ENCODE measurements at places on chromosomes 3 and 15.

DNA sequence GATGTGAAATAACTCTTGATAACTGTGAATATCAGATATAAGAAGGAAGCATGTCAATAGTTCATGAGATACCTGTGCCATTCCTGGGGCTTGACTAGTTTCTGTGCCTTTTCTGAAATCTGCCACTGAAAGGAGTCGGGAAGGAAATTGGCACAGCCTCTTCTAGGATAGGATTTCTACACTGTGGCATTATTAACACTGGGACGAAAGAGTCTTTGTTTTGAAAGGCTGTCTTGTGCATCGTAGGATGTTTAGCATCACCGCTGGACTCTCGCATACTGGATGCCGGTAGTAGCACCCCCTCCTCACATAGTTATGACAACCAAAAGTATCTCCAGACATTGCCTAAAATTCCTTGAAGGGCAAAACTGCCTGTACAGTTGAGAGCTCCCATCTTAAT lies 77.9 kb upstream of the SAMMSON start:
- no peak for DNase-seq

DNA sequence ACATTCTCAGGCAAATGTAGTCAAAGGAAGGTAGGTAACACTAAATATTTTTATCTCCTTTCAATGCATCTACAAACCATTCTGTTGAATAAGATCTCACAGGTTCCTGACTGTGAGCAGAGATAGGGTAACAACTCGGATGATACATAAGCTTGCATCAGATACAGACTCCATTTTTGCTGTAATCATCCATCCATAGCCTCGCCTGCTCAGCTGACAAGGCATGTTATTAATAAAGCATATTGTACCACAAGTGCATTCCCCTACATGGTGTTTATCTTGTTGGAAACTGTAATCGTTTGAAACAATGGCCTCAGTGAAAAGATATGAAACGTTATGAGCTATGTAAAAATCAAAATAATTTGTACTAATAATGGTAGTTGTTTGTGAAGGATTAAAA lies 35.4 kb upstream of the TCF12 start:
- DNase-seq, result no peak

GRCh38 chr3:23748398-23749110 lies 57.2 kb upstream of the UBE2E1 start:
- no peak for DNase-seq

GRCh38 chr3:140521751-140522445 lies 156.0 kb upstream of the TRIM42 start:
- DNase-seq, result no peak

DNA sequence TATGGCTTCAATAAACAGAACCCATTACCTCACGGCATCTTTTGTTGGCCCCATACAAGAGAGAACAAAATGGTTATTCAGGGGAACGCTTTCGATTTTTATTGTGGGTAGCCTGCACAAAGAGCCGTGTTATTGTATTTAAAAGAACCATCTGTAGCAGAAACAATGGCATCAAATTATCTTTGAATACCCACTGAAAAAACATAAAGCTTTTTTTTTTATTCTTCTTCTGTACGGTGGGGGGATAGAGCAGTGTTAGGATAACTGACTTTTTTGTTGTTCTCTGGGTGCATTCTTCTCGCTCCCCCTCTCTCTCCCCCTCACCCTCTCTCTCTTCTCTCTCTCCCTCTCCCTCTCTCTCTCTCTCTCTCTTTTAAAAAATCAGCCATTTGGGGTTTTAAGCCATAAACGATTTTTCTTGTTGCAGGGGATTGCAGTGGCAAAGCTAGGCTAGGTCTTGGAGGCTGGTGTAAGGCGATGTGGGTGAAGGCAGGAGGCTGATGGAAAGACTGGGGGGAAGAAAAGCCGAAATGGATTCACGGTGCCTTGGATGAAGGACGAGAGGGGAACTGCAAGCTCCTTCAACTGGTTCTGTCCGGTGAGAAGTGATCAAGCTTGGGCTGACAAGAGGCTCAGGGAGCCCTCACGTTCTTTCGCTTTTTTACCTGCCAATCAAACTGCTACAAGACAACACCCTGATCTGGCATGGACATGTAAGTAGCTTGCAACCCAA lies 12.4 kb upstream of the SOX2 start:
- no peak for DNase-seq

- no peak for DNase-seq
These were observed 153.2 kb downstream of the MYRIP start for GRCh38 chr3:39962581-39962980.

DNA sequence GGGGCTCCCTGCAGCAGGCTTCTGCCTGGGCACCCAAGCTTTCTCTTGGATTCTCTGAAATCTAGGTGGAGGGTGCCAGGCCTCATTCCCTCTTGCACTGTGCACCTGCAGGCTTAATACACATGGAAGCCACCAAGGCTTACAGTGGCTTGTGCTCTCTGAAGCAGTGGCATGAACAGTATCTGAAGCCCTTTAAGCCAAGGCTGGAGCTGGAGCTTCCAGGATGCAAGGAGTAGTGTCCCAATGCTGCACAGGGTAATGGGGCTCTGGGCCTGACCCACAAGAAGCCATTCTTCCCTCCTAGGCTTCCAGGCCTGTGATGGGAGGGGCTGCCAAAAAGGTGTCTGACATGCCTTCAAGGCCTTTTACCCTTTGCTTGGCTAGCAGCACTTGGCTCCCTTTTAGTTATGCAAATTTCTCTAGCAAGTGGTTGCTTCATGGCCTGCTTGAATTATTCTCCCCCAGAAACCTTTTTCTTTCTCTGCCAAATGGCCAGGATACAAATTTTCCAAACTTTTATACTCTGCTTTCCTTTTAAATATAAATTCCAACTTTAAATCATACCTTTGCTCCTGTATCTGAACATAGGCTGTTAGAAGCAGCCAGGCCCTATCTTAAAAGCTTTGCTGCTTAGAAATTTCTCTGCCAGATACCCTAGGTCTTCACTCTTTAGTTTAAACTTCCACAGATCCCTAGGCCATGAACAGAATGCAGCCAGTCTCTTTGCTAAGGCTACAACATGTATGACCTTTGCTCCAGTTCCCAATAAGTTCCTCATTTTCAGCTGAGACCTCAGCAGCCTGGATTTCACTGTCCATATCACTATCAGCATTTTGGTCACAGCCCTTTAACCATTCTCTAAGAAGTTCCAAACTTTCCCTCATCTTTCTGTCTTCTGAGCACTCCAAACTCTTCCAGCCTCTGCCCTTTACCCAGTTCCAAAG lies 201.1 kb upstream of the LRRFIP2 start:
- no peak for DNase-seq

DNA sequence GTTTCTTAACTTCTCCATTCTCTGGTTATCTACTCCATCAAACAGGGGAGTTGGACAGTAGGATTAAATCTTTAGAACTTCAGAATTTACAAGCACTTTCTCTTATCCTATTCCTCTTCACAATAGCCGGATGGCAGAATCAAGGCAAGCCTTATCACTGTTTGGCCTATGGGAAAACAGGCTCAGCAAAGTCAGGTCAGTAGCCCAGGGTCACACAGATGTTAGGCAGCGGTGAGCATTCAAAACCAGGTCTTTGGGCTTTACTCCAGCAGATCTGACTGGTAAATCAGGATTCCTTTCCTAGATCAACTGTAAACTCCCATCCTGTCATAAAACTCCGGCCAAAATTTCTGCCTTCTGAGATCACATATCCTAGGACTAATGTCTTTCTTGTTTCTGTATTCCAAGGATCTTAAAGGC lies 258.4 kb downstream of the OPA1 start:
- DNase-seq, result no peak

GRCh38 chr3:188496390-188496789 lies 342.4 kb downstream of the LPP start:
- no peak for DNase-seq

DNA sequence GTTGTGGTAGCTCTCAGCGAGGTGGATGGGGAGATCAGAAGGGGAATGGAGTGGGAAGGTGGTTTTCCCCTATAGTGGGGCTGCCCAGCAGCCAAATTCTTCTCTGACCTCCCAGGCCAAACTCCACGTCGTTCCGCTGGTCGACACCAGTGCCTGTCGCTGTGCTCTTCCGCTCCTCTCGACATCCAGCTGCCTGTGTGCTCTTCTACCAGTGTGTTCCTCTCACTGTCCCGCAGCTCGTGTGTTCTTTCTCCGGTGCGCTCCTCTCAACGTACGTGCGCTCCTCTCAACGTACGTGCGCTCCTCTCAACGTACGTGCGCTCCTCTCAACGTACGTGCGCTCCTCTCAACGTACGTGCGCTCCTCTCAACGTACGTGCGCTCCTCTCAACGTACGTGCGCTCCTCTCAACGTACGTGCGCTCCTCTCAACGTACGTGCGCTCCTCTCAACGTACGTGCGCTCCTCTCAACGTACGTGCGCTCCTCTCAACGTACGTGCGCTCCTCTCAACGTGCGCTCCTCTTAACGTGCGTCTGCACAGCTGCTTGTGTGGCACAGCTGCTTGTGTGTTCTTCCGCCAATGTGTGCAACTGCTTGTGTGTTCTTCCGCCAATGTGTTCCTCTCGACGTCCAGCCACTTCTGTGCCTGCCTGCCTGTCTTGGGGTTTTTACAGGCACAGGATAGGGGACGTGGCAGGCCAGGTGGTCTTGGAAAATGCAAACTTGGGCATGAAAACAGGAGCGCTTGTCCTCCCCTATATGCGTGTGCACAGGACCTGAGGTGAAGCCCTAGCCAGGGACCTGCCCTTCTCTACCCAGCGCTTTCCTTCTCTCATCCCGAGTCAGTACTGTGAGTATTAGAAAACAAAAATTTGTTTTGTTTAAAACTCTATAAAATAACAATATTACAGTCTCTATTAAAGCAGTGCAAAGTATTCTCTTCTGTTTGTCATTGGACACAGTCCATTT lies 991.1 kb downstream of the GBE1 start:
- no peak for DNase-seq

GRCh38 chr3:52507359-52507758 lies 12.2 kb downstream of the STAB1 start:
- no peak for DNase-seq

DNA sequence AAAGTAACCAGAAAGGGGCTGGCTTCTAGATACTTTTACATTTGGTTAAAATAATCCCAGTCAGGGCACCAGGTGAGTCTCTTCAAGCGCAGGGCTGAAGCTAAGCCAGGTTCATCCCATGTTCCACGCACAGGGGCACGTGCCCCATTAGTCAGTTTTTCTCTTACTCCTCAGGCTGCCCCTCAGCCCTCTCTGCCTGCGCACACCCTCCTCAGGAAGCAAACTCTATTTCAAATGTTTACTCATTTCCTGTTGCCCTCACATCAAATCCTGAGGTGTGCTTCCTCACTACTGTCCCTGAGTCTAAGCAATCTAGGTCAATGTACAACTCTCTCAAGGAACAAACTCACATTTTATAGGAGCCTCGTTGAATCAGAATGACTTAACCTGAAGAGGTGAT lies 48.5 kb downstream of the THBS1 start:
- DNase-seq, result no peak

GRCh38 chr3:46334741-46335478 lies 19.0 kb upstream of the CCR2 start:
- DNase-seq, result no peak

GRCh38 chr3:9229325-9229724 lies 20.1 kb downstream of the SRGAP3 start:
- DNase-seq, result no peak

- DNase-seq, result no peak
These were observed 399.1 kb upstream of the TBL1XR1 start for GRCh38 chr3:177596248-177596815.

- no peak for DNase-seq
These were observed 10.4 kb downstream of the RSL24D1 start for GRCh38 chr15:55186331-55186730.
